Substantia nigra (tissue), 51 donors: ENCODE measurements at places on chromosomes 13 and 19.
A peak's percentile ranks its signal among the peaks of the same experiment; 100 is the strongest.

DNA sequence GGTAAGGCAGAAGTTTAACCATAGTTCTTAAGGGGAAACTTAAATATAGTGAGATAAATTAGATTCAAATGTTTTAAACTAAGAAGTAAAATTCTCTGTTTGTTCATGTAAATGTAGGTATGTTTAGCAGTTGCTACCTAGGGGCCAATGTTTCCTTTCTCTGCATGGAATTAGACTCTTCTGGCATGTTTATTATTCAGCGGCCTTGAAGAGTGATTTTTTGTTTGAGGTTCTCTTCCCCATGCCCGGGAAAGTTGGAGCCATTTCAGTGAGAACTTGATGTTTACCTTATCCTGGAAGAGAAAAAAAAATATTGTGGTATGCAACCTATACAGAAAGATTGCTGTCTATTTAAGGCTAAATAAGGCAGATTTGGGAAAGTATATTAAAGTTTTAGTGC lies 492.9 kb downstream of the KLF5 start:
- no peak for DNase-seq

DNA sequence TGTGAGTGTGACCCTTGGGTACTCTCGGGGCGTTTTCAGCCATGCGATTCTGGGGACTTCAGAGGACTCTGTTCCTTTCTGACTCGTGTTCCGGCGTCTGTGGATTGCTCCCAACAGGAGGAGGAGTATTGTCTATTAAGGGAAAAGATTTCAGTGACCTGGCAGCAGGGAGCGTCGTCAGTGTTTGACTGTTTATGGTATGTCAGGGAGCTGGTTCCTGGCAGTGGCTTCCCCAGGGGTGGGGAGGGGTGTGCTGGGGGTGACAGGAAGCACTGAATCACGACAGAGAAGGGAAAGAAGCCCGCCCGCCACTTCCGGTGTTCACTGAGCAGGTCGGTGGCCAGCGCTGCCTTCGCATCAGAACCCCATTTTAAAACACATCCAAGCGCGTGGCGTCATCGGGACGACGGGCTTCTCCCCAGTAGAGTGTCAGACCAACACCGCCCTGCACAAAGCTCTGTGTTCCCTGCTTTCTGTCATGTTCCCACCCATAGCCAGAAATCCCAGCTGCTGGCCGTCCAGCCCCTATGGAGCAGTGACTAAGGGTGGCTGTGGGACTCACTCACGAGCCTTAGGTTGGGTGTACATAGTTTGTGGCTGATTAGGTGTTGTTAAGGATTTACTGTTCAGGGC lies 33.8 kb downstream of the COL4A2 start:
- DNase-seq = no peak

DNA sequence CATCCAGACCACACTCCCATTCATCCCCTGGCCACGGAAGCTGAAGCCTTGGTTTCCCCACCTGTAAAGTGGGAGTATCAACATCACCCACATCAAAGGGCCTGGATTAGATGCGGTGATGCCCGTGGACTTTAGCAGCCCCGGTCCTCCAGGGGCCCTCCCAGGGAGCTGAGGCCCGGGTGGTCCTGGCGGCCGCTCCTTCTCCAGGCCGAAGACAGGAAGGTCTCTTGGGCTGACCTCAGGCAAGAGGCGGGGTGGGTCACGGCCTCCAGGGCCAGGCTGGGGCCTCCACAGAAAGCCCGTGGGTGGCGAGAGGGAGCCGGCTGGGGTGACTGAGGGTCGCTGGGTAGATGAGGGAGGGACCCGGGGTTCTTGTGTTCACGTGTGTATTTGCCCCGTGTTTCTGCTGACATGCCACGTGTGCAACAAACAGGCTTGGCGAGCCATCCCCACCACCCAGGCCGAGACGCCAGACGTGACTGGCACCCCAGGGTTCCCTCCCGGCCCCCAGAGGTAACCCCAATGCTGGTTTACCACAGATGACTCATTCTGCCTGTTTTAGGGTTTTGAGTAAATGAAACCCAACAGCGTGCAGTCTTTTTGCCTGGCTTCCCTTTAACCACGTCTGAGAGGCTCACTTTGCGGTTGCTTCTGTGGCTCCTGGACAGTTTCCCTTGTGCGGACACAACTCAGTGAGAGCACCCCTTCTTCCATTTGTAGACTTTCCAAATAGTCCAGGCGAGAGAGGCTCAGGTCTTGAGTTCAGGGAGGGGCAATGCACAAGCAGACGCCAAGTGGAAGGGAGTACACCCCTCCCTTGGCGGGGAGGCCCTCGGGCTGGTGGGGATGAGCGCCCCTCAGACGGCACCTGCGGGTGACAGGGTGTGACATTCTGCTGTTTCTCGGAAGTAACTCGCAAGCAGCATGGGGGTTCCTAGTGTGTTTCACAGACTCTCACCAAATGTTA lies 42.9 kb downstream of the C13orf46 start:
- DNase-seq = no peak

DNA sequence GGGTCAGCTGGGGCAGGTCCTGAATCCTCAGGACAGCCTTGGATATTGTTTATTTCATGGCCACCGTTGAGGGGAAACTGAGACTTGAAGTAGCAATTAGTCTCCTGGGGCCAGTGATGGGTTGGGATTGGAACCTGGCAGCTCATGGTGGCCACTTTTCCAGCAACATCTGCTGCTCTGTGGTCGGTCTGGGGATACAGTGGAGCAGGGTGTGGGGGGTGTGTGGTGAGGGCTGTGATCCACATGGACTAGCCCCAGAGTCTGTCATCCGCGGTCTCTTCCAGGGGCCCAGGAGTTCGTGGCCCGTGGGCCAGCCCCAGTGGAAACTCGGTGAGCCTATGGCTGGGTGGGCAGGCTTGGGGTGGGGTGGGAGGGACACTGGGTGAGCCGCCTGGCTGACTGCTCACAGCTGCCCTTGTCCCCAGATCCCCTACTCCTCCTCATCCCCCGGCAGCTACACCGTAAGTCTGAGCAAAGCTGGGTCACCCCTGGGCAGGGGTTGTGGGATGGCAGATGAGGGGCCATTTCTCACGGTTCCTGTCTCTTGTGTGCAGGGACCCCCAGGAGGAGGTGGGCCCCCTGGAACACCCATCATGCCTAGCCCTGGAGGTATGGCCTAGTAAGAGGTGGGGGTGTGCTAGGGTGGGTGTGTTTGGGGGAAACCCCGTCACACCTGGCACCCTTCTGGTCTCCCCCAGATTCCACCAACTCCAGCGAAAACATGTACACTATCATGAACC lies 5.5 kb downstream of the ISYNA1 start:
- DNase-seq = no peak

DNA sequence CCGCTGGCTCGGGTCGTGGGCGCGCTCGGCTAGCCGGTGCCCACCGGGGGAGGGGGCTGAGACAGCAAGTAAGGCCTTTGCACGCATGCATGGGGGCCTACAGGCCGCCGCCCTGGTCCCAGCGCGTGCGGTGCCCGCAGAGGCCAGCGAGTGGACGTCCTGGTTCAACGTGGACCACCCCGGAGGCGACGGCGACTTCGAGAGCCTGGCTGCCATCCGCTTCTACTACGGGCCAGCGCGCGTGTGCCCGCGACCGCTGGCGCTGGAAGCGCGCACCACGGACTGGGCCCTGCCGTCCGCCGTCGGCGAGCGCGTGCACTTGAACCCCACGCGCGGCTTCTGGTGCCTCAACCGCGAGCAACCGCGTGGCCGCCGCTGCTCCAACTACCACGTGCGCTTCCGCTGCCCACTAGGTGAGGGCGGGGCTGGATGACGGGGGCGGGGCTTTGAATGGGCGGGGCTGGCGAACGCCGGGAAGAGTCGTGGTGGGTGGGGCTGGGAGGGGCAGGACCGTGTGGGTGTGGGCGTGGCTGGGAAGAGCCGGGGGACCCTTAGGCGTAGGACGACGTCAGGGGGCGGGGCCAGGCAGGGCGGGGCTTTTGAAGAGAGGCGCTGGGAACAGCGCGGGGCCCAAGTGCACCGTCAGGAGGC lies 2.1 kb downstream of the CILP2 start:
- DNase-seq = no peak

- no peak for DNase-seq
Measured at GRCh38 chr13:113991191-113991669, 17.4 kb upstream of the C13orf46 start.

- no peak for DNase-seq
Measured at GRCh38 chr19:45339629-45340028, 921 bp upstream of the KLC3 start.

DNA sequence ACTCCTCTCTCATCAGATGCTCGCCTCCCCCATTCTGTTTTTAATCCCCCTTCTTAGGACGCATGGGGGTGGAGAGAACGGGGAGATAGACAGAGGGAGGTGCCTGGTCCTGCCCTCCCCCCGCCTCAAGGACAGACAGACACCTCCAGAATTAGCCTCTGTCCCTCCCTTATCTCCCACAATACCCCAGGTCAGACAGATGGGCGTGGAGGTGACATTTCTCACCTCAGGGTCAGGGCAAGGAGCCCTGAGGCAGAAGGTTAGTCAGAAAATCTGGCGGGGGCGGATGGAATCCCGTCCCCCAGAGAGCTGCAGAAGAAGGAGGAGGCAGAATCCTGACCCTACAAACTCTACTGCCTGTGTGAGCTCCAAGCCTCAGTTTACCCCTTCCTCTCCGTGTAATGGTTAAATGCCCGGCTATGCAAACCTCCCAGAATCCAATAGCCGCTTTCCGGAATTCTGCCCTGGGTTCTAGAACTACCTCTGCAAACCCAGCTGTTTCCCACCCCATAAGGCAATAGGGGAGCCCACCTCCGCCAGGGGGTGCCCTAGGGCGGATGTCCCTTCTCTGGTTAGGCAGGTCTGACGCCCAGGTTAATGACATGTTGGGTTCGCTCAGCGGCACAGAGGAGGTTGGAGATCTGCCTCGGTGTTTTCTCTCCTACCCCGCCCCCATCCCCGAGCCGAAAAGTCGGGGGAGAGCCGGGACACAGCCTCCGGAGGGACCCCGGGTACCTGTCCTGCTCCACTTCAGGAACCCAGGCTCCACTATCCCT lies 900 bp downstream of the PPP1R13L start:
- DNase-seq = no peak

- DNase-seq = no peak
Measured at GRCh38 chr13:27309967-27310598, 39.5 kb downstream of the RASL11A start.

- DNase-seq = no peak
Measured at GRCh38 chr13:47252627-47253026, 355.8 kb upstream of the HTR2A start.

GRCh38 chr13:109790086-109790485 lies 3.7 kb upstream of the IRS2 start:
- DNase-seq = no peak

DNA sequence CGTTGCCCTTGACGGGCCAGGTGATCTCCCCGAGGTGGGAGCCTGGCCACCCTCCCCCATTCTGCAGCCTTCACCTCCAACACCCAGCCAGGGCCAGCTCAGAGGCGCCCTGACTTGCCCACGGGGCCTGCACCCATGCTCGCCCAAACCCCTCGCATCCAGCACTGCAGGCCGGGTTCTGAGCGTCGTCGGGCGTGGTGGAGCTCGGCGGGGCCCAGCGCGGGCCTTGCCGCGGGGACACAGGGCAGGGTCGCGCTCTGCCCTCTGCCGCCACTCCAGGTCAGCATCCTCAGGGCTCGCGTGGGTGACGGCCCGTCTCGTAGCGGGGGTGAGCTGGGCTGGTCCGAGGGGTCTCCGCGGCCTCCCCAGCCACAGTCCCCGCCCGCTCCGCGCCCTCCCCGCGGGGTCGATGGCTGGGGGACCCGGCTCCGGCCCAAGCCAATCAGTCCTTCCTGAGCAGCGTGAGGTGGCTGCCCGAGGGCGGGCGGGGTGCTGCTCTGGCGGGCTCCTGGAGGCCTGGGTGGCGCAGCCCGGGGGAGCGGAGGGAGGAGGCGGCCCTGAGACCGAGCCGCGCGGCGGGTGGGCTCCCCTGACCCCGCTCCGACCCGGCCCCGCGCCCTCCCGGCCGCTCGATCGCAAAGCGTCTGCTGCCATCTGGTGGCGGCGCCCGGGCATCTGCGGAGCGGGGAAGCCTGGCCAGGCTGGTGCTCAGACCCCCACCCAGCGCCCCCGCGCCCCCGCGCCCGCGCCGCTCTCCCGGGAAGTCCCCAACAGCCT lies 61.4 kb downstream of the CCNE1 start:
- peak; percentile 53 for DNase-seq

DNA sequence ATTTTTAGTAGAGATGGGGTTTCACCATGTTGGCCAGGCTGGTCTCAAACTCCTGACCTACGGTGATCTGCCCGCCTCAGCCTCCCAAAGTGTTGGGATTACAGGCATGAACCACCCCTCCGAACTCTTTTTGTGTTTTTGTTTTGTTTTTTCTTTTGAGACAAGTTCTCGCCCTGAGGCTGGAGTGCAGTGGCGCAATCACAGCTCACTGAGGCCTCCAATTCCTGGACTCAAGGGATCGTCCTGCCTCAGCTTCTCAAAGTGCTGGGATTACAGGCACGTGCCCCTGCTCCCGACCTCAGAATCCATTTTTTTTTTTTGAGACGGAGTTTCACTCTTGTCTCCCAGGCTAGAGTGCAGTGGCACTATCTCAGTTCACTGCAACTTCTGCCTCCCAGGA lies 11.4 kb downstream of the SIX5 start:
- no peak for DNase-seq

GRCh38 chr13:32107474-32107873 lies 75.9 kb downstream of the FRY start:
- no peak for DNase-seq

DNA sequence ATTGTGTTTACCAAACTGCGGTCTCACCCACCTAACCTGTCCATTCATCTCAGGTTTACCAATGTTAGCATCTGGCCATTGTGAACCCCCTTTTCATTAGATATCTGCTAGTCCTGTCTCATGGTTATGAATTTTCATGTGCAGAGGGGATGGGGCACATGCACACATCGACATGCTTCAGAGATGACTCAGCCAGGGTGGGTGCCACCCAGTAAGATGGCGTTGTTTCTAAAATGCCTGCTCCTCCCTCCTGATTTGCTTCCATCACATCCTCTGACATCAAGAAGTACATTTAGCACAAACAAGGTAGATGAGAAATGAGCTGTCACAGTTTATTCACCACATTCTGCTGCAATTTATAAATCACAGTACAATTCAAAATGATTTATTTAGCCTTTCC lies 51.3 kb downstream of the GPALPP1 start:
- DNase-seq = no peak
